Testis (tissue), 5 donors: ENCODE measurements at places on chromosomes 5 and 9.

DNA sequence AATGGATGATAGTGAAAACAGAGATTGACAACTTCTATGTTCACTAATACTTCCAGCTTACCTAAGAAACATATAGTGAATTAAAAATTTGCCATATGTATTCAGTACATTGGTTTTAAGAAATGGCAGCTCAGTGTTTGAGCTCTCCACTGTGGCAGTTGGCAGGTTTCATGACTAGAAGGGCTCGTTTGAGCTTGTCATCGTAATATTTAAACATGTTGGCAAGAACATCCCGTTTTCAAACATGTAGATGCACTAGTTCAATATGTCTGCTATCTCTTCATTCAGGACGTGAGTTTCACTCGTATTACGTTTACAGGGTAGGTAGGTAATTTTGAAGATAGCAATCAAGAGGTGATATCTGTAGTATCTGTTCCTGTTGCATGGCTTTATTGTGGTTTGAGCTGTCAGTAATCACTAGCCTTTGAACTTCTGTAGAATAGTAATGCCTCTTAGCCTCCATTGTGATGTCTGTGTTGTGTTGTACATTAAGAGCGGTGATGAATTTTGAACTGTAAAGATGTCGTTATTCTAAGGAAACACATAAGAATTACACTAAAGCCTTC lies 74.8 kb downstream of the NLN start:
- no peak for DNase-seq

GRCh38 chr9:124450241-124450924 lies at the start of gene ADGRD2:
ADGRD2 (plus strand) TSS chr9:124450451; CDS start chr9:124451667, 1,216 bp downstream.
- peak; percentile 63 for DNase-seq

GRCh38 chr9:104950838-104951237 lies 22.9 kb upstream of the ABCA1 start:
- DNase-seq: no peak

- DNase-seq: no peak
Measured at GRCh38 chr5:38367410-38367809, 109.1 kb downstream of the EGFLAM start.
